ENCODE measurements at places on chromosomes 3 and 15. TPM values are rescaled to one million over a fixed set of nuclear protein-coding genes. Genes with fewer than 3 reads are reported as not detected.

The AHSG gene
- total RNA-seq, result not detected

The SQOR gene
- 1.5 TPM for total RNA-seq

The ITIH3 gene
- not detected for total RNA-seq

The AGTR1 gene
- total RNA-seq, result 0.30 TPM

The NPAP1 gene
- not detected for total RNA-seq

DNA sequence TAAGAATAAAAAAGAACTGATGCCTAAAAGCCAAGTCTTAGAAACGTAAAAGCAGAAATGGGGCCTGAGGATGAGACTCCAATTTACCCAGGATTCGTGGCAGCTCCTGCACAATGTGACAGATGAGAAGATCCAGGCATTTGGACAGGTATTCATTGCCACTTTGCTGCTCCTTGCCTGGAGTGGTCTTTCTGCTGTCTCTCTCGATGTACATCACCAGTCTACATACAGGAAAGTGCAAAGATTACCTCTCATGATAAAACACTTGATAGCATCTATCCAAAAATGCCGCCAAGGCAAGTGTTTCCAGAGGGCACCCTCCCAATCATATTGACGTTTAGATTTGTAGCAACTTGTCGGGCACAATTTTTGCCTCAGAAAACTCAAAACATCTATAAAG is 244.3 kb downstream of the ULK4 start:
- DNase-seq, result no peak

DNA sequence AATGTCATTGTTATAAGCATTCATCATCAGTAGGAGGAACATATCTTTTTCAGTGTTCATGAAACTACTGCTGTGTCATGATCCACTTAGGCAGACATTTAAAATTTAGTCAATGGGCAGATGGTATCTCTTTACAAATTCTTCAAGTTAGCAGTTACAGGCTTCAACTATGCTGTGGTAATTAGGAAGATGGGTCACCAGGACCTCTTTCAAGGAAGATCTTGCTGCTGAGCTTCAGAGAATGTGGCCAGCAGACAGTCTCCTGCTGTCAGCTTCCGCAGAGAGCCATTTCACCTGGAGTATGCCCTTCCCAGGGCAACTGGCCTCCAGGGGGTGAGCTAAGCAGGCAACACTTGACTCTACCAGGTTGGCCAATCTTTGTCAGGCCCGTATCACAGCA is 19.4 kb downstream of the IFT57 start:
- no peak for DNase-seq

GRCh38 chr3:169710619-169711018 is 47.1 kb upstream of the MECOM start:
- DNase-seq, result no peak

DNA sequence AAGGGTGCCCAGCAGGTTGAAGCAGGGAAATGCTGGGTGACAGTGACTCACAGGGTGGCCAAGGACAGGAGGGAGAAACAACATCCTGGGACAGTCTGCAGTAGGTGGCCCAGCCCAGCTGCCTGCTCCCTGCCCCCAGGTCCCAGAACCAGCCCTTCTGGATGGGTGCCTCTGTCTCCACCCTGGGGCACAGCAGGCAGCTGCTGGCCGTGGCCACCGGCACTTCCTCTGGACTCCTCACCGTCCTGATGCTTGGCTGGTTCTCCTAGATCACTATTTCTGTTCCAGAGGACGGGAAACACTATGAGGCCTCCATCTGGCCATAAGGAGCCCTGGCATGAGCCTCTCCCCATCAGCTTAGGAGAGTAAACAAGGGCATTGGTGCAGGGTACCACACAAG is 258.9 kb downstream of the XXYLT1 start:
- no peak for DNase-seq

GRCh38 chr3:59364496-59364895 is 314.7 kb upstream of the CFAP20DC start:
- no peak for DNase-seq

- no peak for DNase-seq
Observed at GRCh38 chr15:95499397-95499796, 831.1 kb upstream of the NR2F2 start.

GRCh38 chr3:65081536-65081935 is 393.7 kb upstream of the ADAMTS9 start:
- no peak for DNase-seq

- no peak for DNase-seq
Observed at GRCh38 chr3:141243271-141243707, 11.7 kb downstream of the PXYLP1 start.

- no peak for DNase-seq
Observed at GRCh38 chr3:46551615-46552014, 14.5 kb downstream of the LRRC2 start.

- no peak for DNase-seq
Observed at GRCh38 chr3:52047295-52047960, 8.9 kb downstream of the DUSP7 start.

GRCh38 chr3:60009931-60010478 is 960.2 kb upstream of the CFAP20DC start:
- no peak for DNase-seq
